ENCODE measurements at places on chromosomes 12 and 14.

- DNase-seq: no peak
Observed at GRCh38 chr12:120224304-120225199, 23.6 kb upstream of the RPLP0 start.

- DNase-seq: no peak
Observed at GRCh38 chr14:50955373-50956043, 11.2 kb upstream of the PYGL start.

DNA sequence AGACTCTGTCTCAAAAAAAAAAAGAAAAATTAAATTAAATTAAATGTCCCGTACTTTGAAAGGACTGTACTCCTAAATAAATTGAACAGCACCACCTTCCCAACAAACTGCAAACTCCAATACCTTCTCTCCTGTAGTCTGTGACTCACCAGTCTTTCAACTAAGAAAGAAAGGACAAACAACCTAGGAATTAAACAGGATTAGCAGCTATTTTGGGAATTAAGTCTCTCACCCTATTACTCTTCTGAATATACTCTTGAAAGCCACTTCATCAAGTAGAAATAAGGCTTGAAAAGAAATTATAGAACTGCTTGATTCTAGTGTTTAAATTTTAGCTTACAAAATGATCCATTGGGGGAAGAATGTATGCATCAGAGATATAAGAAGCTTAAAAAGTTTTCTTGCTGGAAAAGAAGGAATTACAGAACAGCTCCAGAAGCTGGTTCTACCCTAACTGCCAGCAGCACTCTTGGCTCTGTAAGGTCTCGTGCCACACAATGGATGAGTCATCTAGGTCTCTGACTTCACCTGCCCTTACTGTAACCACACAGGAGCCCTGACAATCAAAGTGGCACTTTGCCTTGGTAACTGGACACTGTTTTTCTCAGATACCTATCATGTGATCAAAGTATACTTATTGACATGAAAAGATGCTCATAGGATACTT, 57.0 kb upstream of the CERS5 start:
- no peak for DNase-seq

DNA sequence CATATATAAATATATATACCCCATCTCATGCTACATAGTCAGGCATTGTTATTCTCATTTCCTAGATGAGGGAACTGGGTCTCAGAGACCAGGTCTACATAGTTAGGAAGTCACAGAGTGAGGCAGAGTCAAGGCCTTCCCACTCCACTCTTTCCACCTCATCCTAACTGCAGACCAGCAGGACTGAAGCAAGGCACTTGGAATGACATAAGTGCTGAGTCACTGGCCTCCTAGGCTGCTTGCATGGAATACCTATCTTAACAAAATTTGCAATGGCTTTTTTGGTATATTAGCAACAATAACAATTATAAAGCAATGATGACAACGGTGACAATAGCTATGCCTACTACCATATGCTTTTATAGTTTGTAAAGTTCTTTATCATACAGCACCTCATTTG, 5.4 kb upstream of the ANO4 start:
- DNase-seq: no peak

DNA sequence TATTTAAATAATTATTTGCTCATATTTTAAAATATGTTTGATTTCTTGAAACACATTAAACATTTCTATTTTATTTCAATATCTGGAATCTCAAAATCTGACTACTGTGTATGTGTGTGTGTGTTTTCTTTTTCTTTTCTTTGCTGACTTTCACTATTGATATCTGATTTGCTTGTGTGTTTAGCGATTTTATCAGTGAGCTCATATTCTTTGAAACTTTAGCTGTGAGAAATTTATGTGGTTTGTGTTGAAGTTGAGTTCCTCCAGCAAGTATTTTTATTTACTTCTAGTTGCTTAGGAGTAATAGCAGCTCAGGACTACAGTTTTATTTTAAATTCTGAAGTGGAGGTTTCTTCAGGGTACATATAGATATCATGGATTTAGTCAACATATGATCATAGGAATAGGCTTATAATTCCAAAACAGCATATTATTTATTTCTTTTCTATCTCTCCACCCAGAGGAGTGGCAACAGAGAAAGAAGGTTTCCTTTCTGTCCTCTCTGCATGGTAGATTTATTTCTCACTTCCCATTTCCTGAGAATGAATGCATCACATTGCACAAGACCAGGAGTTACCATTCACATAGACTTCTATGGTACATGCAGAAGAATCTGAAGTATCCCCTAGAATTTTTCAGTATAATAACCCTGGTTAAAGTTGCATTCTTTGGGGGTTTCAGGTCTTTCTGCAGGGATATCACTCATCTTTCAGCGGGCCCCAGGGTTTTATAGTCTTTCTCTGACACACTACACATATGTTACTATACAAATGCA, 60.5 kb downstream of the PTPRQ start:
- DNase-seq: no peak

DNA sequence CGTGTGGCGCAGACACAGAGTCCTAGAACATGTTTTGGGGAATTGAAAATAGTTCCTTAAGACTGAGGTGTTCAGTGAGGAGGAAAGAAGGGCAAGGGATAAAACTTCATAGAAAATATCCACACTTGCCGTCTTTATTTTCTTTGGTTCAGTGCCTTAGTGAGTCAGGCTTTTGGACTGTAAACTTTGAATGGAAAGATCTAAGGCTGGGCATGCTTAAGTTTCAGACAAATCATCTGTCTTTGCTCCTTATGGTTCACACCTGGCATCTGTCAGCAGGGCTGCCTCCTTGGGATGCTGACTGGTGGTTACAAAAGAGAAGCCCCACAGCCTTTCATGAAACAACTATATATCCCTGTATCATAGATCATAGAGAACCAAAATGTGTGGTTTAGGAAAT, 136.3 kb upstream of the PRICKLE1 start:
- DNase-seq: no peak

- DNase-seq: no peak
Observed at GRCh38 chr14:54211551-54212308, 185.1 kb upstream of the CDKN3 start.

DNA sequence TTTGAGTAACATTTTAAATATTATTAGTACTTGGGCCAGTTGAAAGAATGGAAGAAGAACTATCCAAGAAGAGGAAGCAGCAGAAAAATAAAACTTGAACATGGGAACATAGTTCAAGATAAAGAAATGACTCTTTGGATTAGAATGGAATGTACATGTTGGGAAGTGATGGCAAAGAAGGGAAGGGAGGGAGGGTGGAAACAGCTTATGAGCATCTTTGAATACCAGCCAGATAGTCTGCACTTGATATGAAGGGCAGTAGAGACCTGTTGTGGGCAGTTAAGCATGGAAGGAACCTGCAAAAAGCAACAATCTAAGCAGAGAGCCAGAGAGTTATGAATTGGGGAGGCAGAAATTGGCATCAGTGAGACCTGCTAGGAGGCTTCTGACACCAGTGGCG, 10.0 kb upstream of the IL22 start:
- DNase-seq: no peak

GRCh38 chr14:74950795-74951442, 4.5 kb downstream of the PGF start:
- no peak for DNase-seq

- no peak for DNase-seq
Observed at GRCh38 chr14:68774771-68775613, 17.9 kb downstream of the ZFP36L1 start.

- DNase-seq: no peak
Observed at GRCh38 chr12:122452701-122453285, 30.3 kb upstream of the CLIP1 start.

- no peak for DNase-seq
Observed at GRCh38 chr12:107229827-107230226, 136.5 kb upstream of the CRY1 start.

DNA sequence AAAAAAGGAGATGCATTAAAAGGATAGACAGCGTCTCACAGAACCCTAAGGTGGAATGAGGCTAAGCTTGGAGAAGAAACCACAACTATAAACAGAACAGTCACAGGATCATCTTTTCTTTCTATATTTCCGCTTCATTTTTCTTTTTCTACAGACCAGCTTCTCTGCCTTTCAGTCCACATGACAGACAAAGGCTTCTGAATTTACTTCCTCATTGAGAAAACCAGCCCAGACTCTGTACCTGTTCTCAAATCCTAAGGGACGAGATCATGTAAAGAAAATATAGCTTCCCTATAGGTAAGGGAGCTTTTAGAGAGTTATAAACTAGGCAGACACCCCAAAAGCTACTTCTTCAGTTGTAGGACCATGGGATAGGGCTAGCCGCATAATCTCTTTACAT, 17.4 kb downstream of the SGPP1 start:
- DNase-seq: no peak

- no peak for DNase-seq
Observed at GRCh38 chr12:46395388-46395787, 22.8 kb upstream of the SLC38A2 start.

DNA sequence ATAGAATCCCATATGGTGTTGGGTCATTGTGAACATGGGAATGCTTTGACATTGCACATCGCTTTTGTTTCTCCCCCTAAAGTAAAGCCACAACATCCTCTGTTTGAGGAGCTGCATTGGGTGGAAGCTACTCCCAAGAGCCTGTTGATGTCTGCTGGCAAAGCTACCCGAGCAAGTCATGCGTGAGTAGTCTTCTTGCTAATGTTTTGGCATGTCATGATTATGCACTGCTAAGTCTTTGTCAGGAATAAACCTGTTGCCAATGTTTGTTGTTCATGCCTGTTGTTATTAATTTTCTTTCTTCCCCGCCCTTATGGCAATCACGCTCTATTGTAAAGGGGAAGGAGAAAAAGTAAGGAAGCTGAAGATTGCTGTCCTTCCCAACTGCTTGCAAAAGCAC, 97.3 kb downstream of the EXOC5 start:
- no peak for DNase-seq

DNA sequence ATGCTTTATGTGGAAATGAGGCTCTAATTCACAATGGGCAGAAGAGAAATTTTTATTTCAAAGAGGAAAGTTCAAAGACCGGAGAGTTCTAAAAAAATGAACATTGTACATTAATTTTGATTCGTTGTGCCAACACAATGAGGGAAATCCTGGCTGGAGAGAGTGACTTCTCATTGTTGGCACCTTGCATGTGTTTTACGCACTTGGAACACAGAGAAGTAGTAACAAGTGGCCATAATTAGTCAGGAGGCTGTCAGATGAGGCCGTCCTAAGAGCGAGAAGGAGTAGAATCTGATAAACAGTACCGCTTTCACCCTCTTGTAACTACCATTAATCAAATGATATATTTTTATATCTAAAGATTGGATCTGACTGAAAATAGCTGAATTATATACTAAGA, 6.9 kb downstream of the LMO3 start:
- no peak for DNase-seq

- DNase-seq: no peak
Observed at GRCh38 chr14:72751276-72752033, 142.4 kb downstream of the DPF3 start.

GRCh38 chr12:27821259-27821973, 41.4 kb upstream of the MANSC4 start:
- no peak for DNase-seq

GRCh38 chr12:127640181-127640886, 626.6 kb upstream of the TMEM132C start:
- no peak for DNase-seq

DNA sequence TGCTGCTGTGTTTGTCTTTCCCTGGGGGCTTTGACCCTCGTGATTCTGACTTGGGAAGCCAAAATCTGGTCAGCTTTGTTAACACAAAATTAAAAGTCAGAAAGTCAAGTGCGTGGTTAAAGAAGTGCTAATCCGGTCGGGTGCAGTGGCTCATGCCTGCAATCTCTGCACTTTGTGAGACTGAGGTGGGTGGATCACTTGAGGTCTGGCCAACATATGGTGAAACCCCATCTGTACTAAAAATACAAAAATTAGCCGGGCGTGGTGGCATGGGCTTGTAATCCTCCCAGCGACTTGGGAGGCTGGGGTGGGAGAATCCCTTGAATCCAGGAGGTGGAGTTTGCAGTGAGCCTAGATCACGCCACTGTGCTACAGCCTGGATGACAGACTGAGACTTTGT, 844.6 kb downstream of the VRK1 start:
- no peak for DNase-seq

GRCh38 chr12:13942826-13943225, 38.6 kb downstream of the GRIN2B start:
- no peak for DNase-seq

- no peak for DNase-seq
Observed at GRCh38 chr12:2960996-2961616, 1.9 kb downstream of the TEAD4 start.

- DNase-seq: no peak
Observed at GRCh38 chr12:31803306-31804184, 74.7 kb upstream of the AMN1 start.

- DNase-seq: no peak
Observed at GRCh38 chr12:119589097-119589496, 4.5 kb upstream of the TMEM233 start.

DNA sequence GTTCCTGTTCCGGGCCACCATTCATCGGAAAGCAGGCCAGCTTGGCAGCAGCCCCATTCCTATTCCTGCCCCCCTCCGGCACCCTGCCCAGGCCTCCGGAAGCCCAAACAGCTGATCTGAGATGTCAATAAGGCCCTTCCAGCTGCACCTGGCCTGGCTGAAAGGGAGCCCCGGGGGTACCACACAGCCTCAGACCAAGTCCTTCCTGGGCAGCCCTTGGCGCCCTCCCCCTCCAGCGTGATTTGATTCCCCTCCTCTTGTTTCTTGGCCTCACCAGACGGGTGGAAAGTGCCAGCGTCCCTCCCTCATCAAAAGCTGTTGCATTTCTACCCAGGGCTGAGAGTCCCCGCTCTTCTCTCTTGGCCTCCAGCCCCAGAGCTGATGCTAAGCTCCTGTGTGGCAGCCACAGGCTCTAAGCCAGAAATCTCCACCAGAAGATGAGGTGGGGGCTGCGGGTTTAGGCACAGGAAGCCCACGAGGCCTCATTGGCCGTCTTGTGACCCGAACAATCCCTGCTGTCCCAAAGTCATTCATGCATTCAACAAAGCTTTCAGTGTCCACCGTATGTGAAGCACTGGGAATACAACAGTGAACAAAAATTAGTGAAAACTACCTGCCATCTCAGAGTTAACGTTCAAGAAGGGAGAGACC, 215.4 kb downstream of the SLC41A2 start:
- peak; percentile 66 for DNase-seq

GRCh38 chr14:92435154-92435553, 78.4 kb upstream of the RIN3 start:
- DNase-seq: no peak

DNA sequence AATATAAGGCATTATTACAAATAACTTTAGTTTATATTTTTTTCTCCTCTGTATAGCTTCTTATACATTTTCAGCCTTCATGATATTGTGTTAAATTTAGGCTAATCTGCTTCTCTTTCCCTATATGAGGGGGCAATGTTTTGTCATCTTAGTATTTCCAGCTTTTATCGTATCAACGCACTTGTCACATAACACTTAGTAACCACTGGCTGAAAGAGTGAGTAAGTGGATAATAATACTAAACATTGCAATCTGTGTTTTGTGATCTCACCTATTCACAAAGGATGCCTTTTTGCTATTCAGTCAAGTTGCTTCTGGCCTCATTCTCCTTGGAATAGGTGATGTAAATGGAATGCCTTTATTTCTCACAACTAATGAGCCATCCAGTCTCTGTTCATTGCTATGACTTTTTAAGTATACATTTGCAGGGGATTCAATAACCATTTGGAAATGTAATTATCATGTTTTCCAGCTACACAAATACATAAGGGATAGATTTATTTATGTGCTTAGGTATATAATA, 260.9 kb downstream of the BMP4 start:
- DNase-seq: no peak
